ENCODE measurements at places on chromosomes 12 and 14.
A peak's percentile ranks its signal among the peaks of the same experiment; 100 is the strongest.

GRCh38 chr12:29569132-29569757, 71.8 kb upstream of the OVCH1 start:
- no peak for DNase-seq
- no peaks in the 10 kb centered on the region for H3K4me1 ChIP-seq
- H3K27ac ChIP-seq: no peak overlapping the region
- H3K4me3 ChIP-seq: no peak overlapping the region
- H3K36me3 ChIP-seq: no peaks in the 10 kb centered on the region
- H3K27me3 ChIP-seq: peaks cover 8% of the 10 kb centered on the region

DNA sequence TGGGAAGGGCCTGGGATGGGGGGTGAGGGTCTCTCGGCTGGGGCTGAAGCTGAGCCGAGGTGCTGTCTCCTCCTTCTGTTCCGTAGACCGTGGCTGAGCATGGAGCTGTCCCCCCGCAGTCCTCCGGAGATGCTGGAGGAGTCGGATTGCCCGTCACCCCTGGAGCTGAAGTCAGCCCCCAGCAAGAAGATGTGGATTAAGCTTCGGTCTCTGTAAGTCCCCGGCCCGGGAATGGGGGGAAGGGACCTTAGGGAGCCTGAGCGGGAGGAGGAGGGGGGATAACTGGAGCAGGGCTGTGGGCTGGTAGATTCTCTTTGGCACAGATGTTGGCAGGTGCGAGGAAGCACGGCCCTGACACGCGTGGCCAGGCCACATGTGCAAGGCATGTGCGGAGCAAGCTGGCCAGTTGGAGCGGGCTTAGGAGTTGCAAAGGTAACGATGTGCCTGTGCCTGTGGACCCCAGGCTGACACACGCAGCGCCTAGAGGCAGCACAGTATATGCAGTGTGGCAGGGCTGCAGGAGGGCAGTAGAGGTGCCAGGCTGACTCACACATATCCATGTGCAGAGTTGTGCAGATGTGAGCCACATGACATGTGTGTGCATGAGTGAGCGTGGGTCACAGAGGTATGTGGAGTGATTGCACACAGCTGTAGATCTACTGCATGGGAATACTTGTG, 512 bp downstream of the PDE1B start:
- no peak overlapping the region for H3K27ac ChIP-seq
- no peaks in the 10 kb centered on the region for H3K4me1 ChIP-seq
- H3K4me3 ChIP-seq: no peak overlapping the region
- H3K27me3 ChIP-seq: no peaks in the 10 kb centered on the region

DNA sequence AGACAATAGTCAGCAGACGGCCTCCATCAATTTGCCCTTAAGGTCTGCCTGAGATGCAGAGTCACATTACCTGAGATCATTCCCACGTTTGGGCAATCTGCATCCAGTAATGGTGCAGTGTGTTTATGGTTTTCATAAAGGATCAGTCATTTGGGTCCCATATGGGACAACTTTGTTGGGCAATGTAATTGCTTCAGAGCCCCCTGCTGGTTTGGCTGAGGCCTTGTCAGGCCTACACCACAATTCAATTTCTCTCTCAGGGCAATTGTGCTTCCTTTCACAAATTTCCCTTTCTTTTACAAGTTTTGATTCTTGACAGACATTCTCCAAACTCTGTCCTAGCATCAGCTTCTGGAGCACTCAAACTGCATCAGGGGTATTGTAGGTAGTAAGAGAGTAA, 191.2 kb upstream of the SSTR1 start:
- no peaks in the 10 kb centered on the region for H3K4me1 ChIP-seq
- H3K36me3 ChIP-seq: no peaks in the 10 kb centered on the region
- H3K27me3 ChIP-seq: no peaks in the 10 kb centered on the region
- no peak overlapping the region for H3K27ac ChIP-seq
- no peak for DNase-seq

DNA sequence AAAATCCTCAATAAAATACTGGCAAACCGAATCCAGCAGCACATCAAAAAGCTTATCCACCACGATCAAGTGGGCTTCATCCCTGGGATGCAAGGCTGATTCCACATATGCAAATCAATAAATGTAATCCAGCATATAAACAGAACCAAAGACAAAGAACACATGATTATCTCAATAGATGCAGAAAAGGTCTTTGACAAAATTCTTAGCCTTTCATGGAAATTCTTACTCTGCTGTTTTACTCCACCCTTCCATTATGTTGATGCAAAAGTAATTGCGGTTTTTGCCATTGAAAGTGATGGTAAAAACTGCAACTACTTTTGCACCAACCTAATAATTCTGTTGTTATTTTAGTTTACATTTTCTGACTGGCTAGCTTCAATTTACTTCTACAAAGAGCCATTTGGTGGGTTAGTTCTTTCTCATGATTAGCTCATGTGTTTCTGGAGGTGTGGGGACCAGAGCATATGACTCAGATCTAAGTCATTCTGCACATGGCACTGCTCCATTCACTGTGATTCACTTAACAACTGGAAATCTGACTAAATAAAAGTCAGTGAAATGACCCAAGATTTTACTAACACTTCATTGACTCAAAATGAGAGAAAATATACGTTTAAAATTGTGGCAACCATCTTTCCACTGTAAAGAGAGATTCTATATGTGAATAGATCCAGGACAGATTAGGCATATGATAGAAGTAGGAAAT, 99.9 kb downstream of the TMTC3 start:
- DNase-seq: no peak
- no peak overlapping the region for H3K27ac ChIP-seq
- no peaks in the 10 kb centered on the region for H3K4me1 ChIP-seq
- no peaks in the 10 kb centered on the region for H3K36me3 ChIP-seq

DNA sequence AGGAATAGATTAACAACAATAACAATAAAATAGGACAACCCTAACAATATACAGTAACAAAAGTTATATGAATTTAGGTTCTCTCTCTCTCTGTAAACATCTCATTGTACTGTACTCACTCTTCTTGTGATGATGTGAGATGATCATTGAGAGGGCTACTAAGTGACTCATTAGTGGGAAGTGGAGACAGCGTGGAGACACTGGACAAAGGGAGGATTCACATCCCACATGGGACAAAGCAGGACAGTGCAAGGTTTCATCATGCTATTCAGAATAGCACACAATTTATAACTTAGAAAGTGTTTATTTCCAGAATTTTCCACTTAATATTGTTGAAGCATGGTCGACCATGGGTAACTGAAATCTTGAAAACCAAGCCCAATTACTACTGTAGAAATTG, 26.0 kb upstream of the SPATA7 start:
- H3K36me3 ChIP-seq: no peaks in the 10 kb centered on the region
- no peaks in the 10 kb centered on the region for H3K4me1 ChIP-seq
- H3K27ac ChIP-seq: no peak overlapping the region
- no peak for DNase-seq
- H3K4me3 ChIP-seq: no peak overlapping the region

- no peaks in the 10 kb centered on the region for H3K4me1 ChIP-seq
- no peak overlapping the region for H3K27ac ChIP-seq
- H3K36me3 ChIP-seq: no peaks in the 10 kb centered on the region
- no peak for DNase-seq
- H3K4me3 ChIP-seq: no peak overlapping the region
Measured at GRCh38 chr12:51905471-51906429, 1.6 kb upstream of the ACVRL1 start.

GRCh38 chr12:126389220-126389841, 1324.1 kb downstream of the AACS start:
- H3K27ac ChIP-seq: no peak overlapping the region
- no peaks in the 10 kb centered on the region for H3K4me1 ChIP-seq
- H3K36me3 ChIP-seq: no peaks in the 10 kb centered on the region
- no peak overlapping the region for H3K4me3 ChIP-seq

DNA sequence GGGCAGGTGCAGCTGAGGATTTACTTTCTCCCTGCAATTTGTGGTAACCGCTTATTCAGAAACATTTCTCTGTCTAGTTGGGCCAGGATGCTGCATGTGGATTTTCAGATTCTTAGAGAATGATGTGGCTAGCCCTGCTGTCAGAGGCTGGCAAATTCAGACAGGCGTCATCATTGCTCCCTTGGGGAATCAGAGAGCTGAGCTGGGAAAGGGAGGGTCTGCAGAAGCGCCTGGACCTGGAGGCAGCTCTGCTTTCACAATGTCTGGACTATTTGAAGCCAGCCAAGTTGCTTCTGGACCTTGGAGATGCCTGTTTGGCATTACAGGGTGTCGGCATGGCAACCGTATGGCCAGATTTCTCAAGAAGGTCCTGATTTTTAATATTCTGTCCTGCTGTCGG, 3.4 kb downstream of the GALNT16 start:
- H3K4me3 ChIP-seq: no peak overlapping the region
- H3K27ac ChIP-seq: no peak overlapping the region
- peaks cover 20% of the 10 kb centered on the region for H3K27me3 ChIP-seq
- H3K4me1 ChIP-seq: no peaks in the 10 kb centered on the region
- no peak for DNase-seq

- H3K36me3 ChIP-seq: no peaks in the 10 kb centered on the region
- H3K4me1 ChIP-seq: peaks cover 8% of the 10 kb centered on the region
- no peaks in the 10 kb centered on the region for H3K27me3 ChIP-seq
- H3K27ac ChIP-seq: no peak overlapping the region
Measured at GRCh38 chr12:89883630-89884389, 175.2 kb upstream of the ATP2B1 start.

DNA sequence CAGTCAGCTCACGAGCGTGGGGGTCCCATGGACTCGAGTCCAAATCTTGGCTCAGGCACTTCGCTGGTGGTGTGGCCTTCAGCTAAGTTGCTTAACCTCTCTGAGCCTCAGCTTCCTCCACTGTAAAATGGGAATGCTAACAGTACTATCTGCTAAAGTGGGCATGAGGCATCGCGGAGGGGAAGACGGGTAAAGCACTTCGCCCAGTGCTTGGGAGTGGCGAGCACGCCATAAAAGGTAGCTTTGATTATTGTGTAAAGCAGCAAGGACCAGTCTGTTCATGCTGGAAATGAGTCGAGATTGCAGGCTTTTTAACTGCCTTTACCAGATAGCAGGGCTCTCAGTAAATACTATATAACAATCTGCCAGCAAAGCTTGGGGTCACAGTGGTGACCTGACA, 24.5 kb downstream of the HRK start:
- DNase-seq: no peak
- no peaks in the 10 kb centered on the region for H3K36me3 ChIP-seq
- peaks cover 27% of the 10 kb centered on the region for H3K4me1 ChIP-seq
- no peak overlapping the region for H3K4me3 ChIP-seq
- H3K27ac ChIP-seq: no peak overlapping the region
- no peaks in the 10 kb centered on the region for H3K27me3 ChIP-seq

DNA sequence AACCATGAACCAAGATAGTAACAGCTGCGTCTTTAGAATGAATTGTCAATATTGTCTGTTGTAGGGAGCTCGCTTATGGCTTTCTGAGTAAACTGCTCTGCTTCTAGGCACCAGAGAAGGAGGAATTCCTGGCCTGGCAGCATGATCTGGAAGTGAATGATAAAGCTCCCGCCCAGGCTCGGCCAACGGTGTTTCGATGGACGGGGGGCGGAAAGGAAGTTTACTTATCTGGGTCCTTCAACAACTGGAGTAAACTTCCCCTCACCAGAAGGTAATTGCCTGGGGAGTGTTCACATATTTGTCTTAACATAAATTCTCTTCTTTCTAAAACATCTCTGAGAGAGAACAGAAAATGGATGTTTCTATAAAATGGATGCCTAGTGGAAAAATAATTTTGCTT, 4.3 kb downstream of the PRKAB1 start:
- H3K36me3 ChIP-seq: peaks cover 78% of the 10 kb centered on the region
- H3K27me3 ChIP-seq: no peaks in the 10 kb centered on the region
- no peak for DNase-seq
- no peak overlapping the region for H3K27ac ChIP-seq
- no peak overlapping the region for H3K4me3 ChIP-seq

DNA sequence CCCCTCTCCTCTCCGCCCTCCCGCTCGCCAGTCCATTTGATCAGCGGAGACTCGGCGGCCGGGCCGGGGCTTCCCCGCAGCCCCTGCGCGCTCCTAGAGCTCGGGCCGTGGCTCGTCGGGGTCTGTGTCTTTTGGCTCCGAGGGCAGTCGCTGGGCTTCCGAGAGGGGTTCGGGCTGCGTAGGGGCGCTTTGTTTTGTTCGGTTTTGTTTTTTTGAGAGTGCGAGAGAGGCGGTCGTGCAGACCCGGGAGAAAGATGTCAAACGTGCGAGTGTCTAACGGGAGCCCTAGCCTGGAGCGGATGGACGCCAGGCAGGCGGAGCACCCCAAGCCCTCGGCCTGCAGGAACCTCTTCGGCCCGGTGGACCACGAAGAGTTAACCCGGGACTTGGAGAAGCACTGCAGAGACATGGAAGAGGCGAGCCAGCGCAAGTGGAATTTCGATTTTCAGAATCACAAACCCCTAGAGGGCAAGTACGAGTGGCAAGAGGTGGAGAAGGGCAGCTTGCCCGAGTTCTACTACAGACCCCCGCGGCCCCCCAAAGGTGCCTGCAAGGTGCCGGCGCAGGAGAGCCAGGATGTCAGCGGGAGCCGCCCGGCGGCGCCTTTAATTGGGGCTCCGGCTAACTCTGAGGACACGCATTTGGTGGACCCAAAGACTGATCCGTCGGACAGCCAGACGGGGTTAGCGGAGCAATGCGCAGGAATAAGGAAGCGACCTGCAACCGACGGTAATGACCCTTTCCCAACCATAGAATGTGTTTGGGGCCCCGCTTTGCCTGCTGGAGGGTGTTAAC, 615 bp downstream of the CDKN1B start:
- H3K27ac ChIP-seq: peak overlapping the region; percentile 87
- no peaks in the 10 kb centered on the region for H3K27me3 ChIP-seq
- peaks cover 72% of the 10 kb centered on the region for H3K4me1 ChIP-seq
- H3K36me3 ChIP-seq: peaks cover 46% of the 10 kb centered on the region

DNA sequence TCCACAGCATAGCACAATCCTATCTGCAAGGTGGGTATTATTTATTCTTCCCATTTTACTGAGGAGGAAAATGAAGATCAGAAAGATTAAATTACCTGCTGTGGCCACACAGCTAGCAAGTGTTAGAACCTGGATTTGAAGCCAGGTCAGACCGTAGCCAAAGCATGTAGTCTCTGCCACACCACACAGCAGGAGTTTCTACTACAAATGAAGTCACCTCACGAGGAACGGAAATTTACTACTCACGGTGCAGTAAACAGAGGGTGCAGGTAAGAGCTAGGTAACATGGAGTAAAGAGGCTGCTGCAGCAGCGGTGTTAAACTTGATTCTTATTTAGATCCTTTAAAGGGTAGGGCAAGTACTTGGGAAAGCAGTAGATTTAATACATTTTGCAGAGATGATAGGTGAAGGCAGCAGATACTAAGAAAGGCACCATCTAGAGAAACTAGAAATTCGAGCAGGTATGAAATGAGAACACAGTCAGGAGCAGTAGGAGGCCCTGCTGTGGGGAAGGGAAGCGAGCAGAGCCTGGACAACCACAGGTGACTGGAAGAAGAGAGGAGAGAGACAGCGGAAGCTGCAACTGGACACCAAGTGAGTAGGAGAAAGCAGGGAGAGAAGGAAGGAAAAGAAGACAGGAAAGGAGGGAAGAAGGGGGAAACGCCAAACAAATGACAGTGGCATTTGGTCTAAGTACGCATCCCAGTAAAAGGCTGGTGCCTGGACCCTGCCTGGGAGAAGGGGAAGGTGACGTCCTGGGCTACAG, 21.5 kb downstream of the SPTB start:
- no peak for DNase-seq
- no peaks in the 10 kb centered on the region for H3K36me3 ChIP-seq
- no peaks in the 10 kb centered on the region for H3K4me1 ChIP-seq
- no peak overlapping the region for H3K4me3 ChIP-seq

GRCh38 chr12:51874000-51874399, 13.9 kb upstream of the ANKRD33 start:
- H3K4me3 ChIP-seq: no peak overlapping the region
- no peaks in the 10 kb centered on the region for H3K36me3 ChIP-seq
- H3K27me3 ChIP-seq: no peaks in the 10 kb centered on the region
- DNase-seq: no peak
- H3K27ac ChIP-seq: no peak overlapping the region

GRCh38 chr12:98821866-98822265, 176.8 kb downstream of the APAF1 start:
- H3K4me3 ChIP-seq: no peak overlapping the region
- no peak for DNase-seq
- no peaks in the 10 kb centered on the region for H3K4me1 ChIP-seq
- no peaks in the 10 kb centered on the region for H3K36me3 ChIP-seq

All from DND-41 (cell line).